Activated naive CD4-positive, alpha-beta T cell treated with anti-CD3 and anti-CD28 coated beads, Interleukin-2, amount 50 U/mL, for 16 hours (primary cell): ENCODE measurements at places on chromosomes 16 and 17.

DNA sequence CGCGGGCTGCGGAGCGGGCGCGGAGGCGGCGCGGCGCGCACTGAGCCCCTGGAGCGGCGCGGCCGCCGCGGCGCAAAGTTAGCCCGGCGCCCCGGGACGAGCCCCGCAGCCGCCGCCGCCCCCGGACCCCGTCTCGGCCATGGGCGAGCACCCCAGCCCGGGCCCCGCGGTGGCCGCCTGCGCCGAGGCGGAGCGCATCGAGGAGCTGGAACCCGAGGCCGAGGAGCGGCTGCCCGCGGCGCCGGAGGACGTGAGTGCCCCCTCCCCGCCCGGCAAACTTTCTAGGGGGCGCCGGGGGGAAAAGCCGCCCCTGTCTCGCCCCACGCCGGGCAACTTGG is 388 bp downstream of the RHBDL3 start:
- no peak for DNase-seq

DNA sequence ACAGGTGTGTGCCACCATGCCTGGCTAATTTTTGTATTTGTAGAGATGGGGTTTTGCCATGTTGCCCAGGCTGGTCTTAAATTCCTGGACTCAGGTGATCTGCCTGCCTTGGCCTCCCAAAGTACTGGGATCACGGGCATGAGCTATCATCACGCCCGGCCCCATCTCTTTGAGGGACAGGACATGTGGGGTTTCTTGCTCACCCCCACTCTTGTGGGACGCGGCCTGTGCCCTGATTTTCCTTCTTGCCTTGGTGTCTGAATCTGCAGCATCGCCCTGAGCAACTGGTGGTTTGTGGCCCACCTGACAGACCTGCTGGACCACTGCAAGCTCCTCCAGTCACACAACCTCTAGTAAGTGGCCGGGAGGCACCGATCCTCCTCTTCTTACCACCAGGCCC is 25.6 kb downstream of the NUP85 start:
- DNase-seq = no peak

- no peak for DNase-seq
Observed at GRCh38 chr16:62445909-62446308, 409.7 kb upstream of the CDH8 start.

DNA sequence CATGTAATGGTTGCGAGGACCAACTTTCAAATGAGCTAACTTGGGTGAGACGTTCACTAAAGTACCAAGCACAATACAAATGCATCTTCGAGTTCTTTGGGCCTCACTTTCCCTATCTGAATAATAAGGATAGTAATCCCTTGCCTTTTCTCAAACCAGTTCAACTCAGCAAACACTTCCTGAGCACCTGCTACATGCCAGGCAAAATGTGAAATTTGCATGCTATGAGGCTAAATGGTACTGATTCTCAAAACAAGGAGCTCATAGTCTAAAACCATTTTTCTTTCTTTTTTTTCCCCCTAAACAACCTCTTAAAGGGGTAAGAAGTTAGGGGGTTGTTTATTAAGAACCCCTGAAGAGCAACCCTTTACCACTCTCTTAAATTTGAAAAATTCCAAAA is 101.4 kb upstream of the HLF start:
- no peak for DNase-seq

DNA sequence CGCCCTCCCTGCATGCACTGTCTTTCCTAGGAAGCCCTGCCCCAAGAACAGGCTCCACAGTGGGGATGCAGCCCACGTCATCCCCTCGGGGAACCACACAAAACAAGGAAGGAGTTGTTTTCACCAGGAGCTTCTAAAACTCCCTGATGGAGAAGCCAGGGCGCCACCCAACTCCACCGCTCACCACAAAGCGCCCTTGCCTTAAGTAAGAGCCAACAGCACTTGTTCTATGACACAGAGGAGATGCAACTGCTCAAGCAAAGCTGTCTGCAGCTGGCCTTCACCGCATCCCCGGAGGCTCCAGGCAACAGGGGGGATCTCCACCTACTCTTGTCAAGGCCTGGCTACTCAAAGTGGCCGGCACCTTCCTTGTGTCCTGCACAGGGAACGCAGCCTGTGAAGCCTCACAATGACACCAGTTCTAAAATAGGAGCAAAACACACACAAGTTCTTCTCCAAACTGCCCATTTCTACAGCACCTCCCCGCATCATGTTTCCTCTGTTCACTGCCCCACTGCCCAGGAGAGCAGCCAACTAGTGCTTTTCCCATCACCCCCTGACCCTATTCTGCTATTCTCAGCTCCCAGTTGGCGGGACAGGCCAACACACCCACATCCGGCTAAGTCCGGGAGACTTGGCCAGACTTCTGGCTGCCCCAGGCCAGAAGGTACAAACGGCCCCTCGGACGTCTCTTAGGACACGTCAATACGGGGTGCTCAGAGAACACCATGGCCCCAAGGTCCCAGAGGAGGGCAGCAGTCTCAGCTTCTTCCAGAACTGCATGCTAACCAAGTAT is 24.2 kb downstream of the MPG start:
- DNase-seq = no peak

DNA sequence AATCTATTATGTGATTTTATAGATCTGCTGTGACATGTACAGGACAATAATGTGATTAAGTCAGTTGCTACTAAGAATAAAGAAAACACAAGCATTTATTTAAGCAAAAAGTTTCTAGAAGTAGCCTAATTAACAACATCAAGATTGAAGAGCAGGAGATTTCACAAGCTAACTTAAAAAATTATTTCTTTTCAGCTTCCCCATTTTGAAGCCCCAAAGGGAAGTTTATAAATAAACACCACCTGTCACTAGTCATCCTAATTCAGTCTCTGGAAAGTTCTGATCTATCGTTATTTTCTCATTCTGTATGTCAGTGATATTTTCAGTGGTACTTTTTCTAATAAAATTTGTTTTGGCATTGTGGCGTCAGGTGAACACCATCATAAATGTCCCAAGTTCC is 8.3 kb downstream of the CAPNS2 start:
- DNase-seq = no peak

DNA sequence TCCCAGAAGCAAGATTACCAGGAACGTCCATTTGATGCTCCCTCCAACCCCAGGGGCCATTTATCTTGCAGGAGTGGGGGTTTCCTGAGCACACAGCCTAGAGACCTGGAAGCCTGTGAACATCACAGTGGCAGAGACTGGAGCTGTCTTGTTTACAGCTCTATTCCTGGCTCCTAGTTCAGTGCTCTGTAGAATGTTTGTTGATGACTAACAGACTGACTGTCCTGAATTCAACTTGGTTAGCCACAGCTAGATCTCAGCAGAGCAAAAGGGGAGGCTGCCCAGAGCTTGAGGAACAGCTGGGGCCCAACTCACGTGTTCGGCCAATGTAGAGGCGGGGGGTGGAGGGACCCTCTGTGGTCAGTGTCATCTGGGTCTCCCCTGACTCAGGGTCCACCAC is 6.6 kb downstream of the ERN2 start:
- no peak for DNase-seq

- no peak for DNase-seq
Observed at GRCh38 chr16:87391324-87391949, 699 bp upstream of the MAP1LC3B start.

DNA sequence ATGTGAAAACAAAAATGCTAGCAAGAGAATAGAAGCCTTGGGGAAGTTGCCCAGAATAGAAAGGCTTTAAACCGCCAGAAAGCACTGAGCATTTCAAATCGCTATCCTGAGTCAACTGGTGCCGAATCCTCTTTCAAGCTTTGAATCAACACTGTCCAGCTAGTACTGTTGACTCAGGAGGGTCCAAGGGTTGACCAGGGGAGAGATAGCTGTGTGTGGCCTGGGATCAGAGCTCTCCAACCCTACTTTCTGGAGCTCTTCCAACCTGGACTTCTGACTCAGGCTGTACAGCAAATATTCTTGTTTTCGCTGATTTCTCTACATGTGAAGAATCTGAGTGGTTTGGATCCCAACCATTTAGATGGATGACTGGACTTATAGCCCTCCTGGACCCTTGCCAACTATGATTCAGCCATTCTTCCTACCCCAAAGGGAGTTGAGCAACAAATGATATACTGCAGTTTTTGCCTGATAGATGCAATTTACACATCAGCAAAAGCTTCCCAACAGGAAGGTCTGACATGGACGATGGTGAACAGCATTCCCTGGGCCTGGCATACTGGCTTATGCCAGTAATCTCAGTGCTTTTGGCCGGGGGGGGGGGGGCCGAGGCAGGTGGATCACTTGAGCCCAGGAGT is 154.0 kb upstream of the SDK2 start:
- no peak for DNase-seq

GRCh38 chr17:76644995-76645394 is 1.4 kb upstream of the ST6GALNAC1 start:
- no peak for DNase-seq

DNA sequence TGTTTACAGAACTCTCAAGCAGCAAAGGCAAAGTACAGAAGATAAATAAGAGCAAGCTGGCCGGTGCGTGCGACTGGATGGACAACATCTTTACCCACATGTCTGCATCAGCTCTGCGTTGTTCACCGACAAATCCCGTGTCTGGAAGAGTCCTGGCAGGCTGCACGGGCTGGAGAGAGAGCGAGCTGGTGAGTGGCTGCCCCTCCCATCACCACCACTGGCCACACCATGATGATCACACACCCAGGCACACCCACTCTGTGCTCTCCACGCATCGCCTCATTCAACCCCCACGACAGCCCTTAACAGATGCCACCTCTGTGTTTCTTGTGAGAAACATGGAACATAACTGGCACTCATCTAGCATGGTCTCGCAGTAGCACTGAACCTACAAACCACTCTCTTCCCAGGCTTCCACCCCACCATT is 59.2 kb downstream of the ANKRD11 start:
- no peak for DNase-seq

DNA sequence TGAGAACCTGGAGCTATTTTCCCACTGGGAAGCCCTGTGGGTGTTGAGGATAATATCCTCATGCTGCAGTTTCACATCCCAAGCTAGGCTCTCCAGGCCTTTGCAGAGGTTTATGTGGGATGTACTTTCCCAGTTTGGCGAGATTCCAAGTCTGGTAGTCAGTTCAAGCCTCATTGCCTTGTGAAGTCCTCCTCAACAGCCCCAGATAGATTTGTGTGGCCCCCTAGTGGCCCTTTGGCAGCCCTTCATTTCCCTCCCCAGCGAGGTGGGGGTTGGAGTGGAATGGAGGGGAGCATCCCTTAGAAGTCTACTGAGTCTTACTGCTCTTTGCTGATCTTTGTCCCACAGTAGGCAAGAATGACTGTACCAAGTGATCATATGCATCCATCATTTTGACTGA is 137.9 kb downstream of the CDH11 start:
- DNase-seq = no peak

GRCh38 chr17:75635610-75636202 is 2.5 kb downstream of the SMIM5 start:
- no peak for DNase-seq

GRCh38 chr16:68640972-68641371 is 4.1 kb upstream of the CDH3 start:
- DNase-seq = no peak

GRCh38 chr16:77663711-77664110 is 58.6 kb upstream of the NUDT7 start:
- DNase-seq = no peak

- no peak for DNase-seq
Observed at GRCh38 chr17:8142887-8143580, 9.2 kb downstream of the PER1 start.

DNA sequence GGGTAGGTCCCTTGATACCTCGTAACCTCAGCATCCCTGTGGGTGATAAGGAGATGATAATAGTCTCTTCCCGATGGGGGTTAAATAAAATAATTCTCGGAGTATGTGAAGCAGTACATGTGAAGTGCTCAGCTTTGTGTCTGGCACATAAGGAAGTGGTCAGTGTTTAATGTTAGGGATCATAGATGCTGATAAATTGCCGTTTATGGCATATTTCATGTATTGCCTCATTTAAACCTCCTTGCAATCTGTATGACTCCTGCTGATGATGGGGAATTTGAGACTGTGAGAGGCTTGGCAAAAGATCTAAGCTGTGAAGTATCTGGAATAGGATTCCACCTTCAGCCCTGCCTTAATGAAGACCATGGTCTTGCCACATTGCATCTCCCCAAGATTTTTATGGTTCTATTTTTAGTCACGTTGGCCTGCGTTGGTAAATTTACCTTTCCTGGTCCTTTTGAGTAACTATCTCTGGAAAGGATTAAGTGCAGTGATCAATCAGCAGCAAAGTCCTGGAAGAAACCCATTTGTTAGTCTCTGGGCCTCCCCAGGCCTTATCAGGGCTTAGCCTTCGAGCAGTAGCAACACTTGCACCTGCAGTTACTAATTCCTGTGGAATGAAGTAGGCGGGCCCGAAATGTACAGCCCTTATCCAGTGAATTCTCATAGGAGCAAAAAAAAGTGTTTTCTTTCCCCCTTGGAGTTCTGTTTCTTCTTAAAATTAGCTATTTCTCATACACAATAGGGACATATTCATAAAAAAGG is 144.9 kb downstream of the WWOX start:
- no peak for DNase-seq

DNA sequence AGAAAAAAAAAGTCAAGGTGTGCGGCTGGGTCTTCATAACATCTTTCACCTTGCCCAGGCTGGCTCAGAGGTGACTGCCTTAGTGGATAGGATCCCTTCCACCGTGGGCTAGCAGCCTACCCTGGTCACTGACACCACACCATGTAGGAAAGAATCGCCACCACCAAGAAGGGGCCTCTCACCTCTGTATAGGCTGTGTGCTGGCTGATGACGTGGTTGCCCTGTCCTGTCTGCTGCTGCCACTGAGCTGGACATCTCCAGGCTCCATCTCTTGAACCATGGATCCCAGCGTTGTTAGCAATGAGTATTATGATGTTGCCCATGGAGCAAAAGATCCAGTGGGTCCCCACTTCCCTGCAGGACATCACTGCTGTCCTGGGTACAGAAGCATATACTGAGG is at the start of gene GPR142:
Gene GPR142, plus strand, starts transcription at position 301 of the 400 bp plus-strand sequence. CDS start 2,035 bp downstream, outside the sequence.
- no peak for DNase-seq
